ENCODE measurements at places on chromosomes 4 and X.
A peak's percentile ranks its signal among the peaks of the same experiment; 100 is the strongest.

- DNase-seq: no peak
Measured at GRCh38 chrX:121160987-121161386, 113.6 kb downstream of the GLUD2 start.

DNA sequence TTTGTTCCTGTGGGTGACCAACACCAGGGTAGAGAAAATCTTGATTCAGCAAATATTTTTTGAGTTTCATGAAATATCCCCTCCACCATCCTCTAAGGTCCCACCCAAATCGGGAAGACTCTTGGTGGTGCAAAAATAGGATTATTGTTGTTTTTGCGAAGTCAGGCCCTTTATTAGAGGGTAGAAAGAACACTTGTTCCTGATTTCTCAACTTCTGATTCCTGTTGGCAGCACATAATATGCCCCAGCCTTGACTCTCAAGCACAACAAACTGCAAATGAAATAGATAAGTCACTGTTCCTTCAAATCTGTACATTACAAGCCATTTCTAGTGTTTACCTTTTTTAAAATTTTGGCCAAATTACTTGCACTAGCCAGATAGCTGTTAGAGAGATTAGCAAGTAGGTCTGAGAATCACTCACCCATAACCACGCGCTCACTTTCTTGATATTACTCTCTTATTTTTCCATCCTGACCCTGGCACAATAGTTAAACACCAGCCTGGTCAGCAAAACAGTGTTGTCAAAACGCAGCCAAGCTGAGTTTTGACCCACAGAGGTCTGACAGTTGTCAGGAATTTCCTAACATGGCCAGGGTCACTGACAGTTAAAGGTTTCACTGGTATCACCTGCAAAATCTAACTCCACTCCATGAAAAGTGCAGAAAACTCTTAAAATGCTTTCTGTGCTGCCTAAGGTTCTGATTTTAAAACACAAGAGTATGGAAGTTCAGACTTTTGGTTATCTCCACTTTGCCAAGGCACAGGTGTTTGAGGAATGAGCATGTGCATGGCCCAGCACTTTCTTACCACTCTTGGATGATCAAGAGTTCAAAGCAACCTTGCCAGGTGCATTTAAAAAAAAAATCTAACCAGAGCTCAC is 69.8 kb downstream of the RBM47 start:
- no peak for DNase-seq

DNA sequence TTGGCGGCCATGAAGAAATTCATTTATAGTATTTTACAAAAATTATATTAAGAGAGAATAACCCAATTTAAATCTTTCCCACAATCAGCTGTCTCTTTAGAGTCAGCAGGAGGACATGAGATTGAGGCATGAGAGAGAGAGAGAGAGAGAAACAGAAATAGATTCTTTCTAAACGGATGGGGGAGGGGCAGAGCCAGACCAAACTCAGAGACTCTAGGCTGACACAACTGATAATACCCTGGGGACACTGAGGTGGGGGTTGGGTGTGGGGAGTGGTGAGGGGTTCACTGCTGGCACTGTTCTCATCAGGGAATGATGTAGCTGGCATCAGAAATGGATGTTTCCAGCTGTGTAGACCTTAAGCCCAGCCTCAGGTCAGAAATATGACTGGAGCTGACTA is 20.5 kb upstream of the HOPX start:
- DNase-seq: no peak

GRCh38 chr4:184030036-184030435 is 124.9 kb downstream of the STOX2 start:
- no peak for DNase-seq

- no peak for DNase-seq
Measured at GRCh38 chr4:67568820-67569219, 10.3 kb downstream of the STAP1 start.

DNA sequence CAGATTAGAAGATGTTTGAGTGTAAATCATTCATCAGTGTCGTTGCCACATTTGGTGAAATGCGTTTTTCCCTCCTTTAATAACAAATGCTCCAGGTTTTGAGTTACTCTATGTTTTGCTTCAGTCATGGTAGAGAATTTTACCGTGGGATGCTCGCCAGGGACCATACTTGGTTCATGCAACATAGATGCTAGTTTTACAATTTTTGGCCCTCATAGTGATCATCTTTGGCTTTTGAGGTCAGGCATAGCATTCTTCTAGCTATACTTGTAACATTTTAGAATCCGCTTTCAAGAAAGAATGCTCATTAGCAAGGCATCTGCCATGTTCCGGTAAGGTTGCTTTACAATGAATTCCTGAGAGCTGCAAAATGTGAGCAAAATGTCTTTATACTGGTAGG is 147.2 kb downstream of the SPCS3 start:
- DNase-seq: no peak

DNA sequence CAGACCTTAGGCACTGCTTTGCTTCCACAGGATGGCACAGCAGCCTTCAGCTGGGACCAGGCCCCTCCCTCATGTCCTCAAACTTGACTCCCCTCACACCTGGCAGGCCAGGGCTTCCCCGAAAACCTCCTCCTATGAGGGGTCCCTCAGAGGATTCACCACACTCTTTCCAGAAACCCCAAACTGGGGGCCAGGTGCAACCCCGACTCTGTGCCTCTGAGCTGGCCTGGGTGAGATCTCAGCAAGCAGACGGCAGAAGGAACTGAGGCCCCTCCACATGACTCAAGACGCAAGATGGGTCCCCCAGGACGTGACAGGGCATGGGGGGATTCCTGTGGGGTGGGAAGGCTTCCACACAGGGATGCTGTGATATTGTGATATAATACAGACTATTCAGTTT is 6.2 kb downstream of the HCFC1 start:
- DNase-seq: no peak

- no peak for DNase-seq
Measured at GRCh38 chr4:6425336-6425735, 47.1 kb downstream of the PPP2R2C start.

GRCh38 chrX:33840176-33840575 is 291.9 kb downstream of the FAM47A start:
- no peak for DNase-seq

GRCh38 chrX:152600853-152601633 is 36.7 kb upstream of the GABRQ start:
- peak; percentile 1 for DNase-seq

DNA sequence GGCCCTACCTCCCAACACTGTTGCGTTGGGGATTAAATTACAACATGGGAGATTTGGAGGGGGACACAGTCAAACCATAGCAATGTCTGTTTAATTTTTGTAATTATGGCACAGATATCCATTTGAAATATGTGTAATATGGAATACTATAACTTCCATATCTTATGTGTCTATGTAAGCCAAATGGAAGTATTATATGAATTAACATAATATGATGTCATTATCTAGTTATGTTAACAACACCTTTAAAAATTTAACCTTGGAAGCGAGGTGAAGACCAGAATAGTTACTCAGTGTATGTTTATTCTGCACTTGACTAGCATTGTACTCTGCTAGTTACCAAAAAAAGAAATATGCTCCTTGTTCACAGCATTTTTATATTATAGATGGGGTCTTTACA is 4.3 kb downstream of the SMARCA5 start:
- no peak for DNase-seq

- DNase-seq: no peak
Measured at GRCh38 chr4:47643845-47644244, 158.8 kb downstream of the ATP10D start.

DNA sequence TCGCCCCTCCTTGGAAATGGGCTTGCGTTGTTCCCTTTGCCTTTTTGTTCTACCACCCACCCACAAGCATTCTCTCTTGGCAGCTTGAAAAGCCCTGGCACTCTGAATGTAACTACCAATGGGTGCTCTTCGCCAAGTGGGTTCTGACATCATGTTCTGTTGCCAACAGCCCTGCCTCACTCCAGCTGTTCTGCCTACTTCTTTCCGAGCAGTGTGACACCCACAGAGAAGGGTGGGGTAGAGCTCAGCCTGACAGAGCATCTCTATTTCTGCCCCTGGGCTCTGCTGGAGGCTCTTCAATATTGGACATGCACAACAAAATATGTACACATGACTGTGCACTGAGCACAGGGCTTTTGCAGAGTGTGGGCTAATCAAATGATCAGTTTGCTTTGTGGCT is 15.6 kb upstream of the EXOSC9 start:
- DNase-seq: no peak

DNA sequence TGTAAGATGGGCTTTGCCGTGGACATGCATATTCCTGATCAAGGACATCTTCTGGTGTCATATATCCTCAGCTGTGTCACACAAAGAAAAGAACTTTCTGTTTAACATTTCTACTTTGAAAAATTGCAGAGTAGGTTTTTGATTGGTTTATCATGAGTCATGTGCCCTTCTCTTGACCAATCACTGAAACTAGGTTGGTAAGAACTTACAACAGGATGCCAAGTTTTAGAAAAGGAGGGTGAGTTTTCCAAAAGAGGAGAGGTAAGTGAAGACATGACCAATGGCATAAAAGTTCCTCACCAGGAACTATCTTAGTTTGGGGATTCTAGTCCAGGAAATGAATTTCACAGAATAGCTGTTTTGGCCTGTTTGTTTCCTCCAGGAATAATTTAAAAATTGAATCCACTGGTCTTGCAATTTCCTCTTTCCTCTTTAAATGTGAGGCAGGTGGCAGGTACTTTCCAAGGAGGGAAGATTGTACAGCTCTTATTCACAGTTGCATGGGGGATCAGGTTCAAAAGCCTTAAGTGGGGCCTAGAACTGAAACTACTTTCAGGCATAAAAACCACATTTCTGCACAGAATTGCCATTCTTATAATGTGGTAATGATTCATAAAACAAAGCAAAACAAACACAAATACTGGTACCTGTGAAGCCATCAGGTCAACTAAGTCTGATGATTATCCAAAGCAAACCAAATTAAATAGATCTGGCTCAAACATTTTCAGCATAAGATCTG is 1114.5 kb upstream of the LCORL start:
- no peak for DNase-seq

DNA sequence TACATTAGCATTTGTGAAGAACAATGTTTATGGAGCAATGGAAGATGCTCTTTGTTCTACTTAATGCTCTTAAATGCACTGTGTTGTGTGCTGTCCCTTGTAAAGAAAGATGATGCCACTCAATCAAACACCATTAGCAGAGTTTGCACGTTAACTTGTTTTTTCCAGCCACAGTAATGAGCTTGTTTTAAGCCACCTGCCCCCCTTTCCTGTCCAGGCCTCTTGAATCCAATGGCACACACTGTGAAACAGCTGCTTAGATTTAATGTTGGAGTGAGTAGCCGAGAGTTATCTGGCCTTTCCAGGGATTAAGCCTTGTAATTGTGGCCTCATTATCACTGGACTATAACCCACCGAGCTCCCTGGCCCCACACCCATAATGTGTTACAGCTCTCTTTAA is 86.0 kb downstream of the PAK3 start:
- DNase-seq: no peak

DNA sequence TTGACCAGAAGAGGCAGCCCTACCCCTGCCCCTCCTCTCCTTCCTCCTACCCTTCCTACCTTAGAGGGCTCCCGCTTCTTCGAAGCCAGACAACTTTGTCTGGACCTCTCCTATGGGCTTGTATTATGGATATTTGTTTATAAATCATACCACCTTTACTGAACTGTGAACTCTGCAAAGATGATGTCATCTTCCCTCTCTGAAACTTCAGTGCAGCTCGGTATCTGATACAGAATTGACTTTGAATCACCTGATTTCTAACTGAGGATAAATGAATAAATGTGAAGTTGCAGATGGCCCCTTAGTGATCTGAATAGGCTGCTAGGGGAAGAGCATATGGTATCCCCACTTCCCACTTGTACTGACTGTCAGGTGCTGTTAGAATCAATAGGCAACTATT is 1.1 kb upstream of the OTC start:
- no peak for DNase-seq

GRCh38 chrX:40887476-40887875 is 152.1 kb upstream of the MED14 start:
- no peak for DNase-seq

GRCh38 chr4:70496231-70496630 is 22.1 kb upstream of the AMTN start:
- no peak for DNase-seq

DNA sequence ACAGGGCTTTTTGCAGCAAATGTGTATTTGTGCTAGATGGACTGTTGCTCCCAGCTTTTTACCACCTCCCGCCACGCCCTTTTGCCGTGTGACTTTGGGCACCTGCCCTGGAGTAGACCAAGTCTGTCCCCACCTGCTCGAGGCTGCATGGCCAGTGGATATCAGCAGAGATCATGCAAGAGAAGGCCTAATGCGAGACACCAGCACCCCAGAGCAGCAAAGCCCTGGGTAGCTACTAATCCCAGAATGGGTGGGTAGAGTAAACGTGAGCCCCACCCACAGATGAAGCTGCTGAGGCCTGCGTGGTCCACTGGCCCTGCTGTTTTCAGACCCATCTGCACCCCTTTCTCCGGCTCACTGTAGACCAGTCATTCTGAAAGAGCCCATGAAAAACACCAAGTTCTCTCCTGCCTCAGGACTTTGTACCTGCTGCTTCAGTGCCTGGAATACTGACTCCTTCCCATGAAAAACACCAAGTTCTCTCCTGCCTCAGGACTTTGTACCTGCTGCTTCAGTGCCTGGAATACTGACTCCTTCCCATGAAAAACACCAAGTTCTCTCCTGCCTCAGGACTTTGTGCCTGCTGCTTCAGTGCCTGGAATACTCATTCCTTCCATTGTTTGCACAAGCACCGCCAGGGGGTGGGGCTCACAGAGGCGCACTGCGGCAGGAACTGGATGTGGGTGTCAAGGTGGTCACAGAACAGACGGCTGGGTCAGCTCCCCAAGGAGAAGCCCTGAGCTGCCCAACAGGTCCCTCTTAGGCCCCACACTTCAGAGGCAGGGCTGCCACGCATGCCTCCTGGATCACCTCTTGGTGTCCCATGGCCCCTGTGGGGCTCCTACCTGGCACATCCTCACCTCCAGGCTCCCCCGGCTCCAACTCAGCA is 5.1 kb upstream of the TNIP2 start:
- DNase-seq: no peak

GRCh38 chr4:93448691-93449293 is 379.8 kb upstream of the ATOH1 start:
- no peak for DNase-seq

- no peak for DNase-seq
Measured at GRCh38 chr4:112234952-112235609, 3.5 kb downstream of the AP1AR start.

- no peak for DNase-seq
Measured at GRCh38 chr4:19329077-19329476, 922.6 kb upstream of the SLIT2 start.

- DNase-seq: no peak
Measured at GRCh38 chrX:31500921-31501320, 429.1 kb upstream of the FTHL17 start.

- DNase-seq: no peak
Measured at GRCh38 chrX:16208601-16209000, 41.3 kb downstream of the MAGEB17 start.

DNA sequence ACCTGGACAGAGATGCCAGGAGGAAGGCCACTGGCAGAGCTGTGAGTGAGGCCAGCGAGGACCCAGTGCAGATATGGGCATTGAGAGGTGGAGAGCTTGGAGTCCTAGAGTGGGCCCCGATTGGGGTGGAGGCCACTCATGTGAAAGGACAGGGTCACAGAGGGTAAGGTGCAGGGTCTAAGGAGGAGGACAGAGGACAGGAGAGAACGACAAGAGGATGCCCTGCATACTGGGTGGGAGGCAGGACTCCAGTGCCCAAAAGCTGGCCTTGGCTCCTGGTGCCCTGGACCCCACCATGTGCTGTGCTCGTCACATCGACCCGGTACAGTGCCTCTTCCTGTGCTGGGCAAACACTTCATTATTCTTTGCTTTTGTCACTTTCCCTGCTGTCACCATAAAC is 66.7 kb downstream of the NAT8L start:
- no peak for DNase-seq

GRCh38 chr4:127217586-127218229 is 415.0 kb upstream of the INTU start:
- DNase-seq: no peak

GRCh38 chr4:150119492-150119891 is 41.2 kb downstream of the DCLK2 start:
- DNase-seq: no peak

Measured in substantia nigra (tissue), 51 donors.